ENCODE measurements at places on chromosomes 7 and 10.

GRCh38 chr10:33791272-33791660, 456.8 kb upstream of the NRP1 start:
- no peak for DNase-seq

DNA sequence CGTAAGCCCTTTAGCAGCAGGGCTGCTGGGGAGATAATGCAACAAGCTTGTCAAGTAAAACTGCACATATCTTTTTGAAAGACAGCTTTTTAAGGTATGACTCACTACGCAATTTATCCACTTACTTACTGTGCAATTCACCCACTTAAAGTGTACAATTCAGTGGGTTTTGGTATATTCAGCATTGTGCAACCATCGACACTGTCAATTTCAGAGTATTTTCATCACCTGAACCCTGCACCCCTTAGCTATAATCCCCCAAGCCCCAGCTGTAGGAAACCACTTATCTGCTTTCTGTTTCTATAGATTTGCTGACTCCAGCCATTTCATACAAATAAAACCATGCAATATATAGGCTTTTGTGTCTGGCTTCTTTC, 168.0 kb downstream of the PTPN20 start:
- no peak for DNase-seq

DNA sequence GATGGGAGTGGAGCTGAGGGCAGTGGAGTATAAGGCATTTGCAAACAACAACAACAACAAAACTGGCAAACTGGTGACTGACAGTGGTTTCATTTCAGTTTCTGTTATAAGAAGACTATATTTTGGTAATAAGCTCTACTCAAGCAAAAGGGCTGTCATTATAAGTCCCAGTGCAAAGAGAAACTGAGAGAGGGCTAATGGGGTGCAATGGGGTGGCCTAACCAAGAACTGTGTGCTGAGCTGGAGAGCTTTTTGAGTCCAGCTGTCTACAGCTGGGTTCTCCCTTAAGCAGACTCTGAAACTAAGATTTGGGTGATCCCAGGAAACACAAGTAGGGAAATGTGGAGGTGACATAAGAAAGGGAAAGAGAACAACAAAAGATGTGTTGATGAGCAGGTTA, 439.3 kb downstream of the ADRA2A start:
- DNase-seq: no peak

- no peak for DNase-seq
These were observed 423.8 kb downstream of the ARL4A start for GRCh38 chr7:13111230-13111629.

DNA sequence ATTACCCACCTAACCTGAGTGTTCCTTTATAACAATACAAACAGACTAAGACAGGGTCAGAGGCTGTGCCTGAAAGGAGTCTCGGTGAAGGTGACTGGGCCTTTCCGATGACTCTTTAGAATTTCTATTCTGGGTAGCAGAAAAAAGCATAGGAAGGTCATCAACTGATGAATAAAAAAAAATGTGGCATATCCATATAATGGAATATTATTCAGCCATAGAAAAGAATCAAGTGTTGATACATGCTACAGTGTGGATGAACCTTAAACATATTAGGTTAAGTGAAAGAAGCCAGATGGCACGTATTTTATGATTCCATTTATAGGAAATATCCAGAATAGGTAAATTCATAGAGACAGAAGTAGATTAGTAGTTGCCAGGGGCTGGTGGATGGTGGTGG, 83.4 kb downstream of the LRMDA start:
- no peak for DNase-seq

GRCh38 chr10:62047228-62047892, 145.9 kb downstream of the ARID5B start:
- DNase-seq: no peak

DNA sequence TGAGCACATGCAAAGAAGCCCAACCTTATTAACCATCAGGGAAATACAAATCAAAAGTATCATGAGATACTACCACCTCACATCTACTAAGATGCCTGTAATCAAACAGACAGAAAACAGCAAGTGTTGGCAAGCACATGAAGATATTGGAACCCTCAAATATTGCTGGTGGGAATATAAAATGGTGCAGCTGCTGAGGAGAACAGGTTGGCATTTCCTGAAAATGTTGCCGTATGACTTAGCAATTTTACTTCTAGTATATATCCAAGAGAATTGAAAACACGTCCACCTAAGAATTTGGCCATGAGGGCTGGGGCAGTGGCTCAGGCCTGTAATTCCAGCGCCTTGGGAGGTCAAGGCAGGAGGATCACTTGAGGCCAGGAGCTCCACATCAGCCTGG, 39.4 kb upstream of the TNRC18 start:
- DNase-seq: no peak

DNA sequence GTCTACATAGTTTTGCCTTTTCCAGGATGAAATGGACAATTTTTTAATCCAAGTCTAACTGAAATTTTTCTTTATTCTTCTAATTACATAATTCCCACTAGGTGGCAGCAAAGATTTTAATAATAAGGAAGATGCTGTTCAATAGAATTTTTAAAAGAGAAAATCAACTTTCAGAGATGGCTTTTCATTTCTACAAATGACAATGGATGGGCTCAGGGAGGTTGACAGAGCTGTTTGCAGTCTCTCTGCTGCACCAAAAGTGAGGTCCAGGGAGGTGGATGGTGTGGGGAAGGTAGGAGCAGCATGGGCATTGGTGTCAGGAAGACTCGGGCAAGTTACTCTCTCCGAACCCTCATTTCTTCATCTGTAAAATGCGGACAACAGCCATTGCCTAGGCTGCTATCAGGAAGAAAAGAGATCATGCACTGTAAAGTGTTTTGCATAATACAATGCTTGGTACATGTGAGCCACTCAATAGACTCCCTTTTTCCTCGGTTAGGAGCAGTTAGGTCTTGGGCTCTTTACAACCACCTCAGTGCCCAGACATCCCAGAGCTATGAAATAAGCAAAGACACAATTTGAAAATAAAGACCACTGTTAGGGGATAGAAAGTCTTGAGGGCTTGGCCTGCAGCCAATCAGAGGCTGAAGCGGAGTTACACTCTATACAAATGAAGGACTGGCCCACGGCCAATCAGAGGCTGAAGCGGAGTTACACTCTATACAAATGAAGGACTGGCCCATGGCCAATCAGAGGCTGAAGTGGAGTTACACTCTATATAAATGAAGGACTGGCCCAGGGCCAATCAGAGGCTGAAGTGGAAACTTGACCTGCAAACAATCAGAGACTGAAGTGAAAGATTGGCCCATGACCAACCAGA, 107.1 kb downstream of the ABLIM1 start:
- peak; percentile 65 for DNase-seq

- no peak for DNase-seq
These were observed 135.9 kb downstream of the MAD1L1 start for GRCh38 chr7:2096692-2097387.

DNA sequence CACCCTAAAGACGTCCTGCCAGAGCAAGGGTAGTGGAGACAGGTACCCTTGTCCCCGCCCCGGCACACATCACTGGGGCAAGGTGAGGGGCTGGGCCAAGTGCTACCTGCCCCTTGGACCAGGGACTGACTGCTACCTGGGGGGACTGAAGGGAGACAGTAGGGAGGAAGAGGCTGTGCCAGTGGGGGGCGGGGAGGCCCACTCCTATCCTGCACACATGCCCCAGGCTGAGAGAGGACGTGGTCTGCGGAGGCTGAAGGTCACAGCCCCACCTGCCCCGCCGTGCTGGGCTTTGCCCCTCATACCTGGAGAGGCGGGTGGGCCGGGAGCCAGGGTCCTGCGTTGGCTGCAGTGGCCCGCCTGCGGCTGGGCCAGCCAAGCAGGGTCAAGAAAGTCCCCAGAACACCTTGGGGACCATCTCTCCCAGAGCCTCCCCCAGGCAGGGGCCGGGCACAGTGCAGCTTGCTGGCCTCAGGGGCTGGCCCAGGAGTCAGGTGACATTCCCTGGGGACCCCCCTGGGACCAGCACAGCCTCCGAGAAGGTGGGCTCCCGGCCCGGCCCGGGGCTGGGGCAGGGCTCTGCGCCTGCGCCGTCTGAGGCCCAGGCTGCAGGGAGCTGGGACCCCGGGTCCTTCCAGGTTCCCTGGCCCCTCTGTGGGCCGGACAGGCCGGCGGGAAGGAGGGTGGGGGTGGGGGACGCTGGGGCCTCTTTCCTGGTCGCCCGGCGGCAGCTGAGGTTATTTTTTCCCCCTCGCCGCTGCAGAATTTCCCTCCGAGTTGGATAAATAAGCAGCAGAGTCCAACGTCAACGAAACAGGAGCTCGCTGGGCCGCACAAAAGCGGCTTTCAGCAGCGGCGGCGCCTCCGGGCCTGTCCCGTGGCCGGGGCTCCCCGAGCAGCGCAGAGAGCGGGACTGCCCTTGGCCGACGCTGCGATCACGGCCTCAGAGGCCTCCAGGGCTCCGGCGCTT, 9.8 kb upstream of the FZD9 start:
- DNase-seq: no peak
